ENCODE measurements at places on chromosomes 1 and 21.
A peak's percentile ranks its signal among the peaks of the same experiment; 100 is the strongest.

- no peak for DNase-seq
Observed at GRCh38 chr1:66944330-66945274, 19.8 kb downstream of the MIER1 start.

- DNase-seq = peak; percentile 78
Observed at GRCh38 chr1:156291226-156292061, 4.0 kb downstream of the GLMP start.

GRCh38 chr21:41612674-41613532 is 104.9 kb upstream of the TMPRSS2 start:
- DNase-seq = peak; percentile 72

DNA sequence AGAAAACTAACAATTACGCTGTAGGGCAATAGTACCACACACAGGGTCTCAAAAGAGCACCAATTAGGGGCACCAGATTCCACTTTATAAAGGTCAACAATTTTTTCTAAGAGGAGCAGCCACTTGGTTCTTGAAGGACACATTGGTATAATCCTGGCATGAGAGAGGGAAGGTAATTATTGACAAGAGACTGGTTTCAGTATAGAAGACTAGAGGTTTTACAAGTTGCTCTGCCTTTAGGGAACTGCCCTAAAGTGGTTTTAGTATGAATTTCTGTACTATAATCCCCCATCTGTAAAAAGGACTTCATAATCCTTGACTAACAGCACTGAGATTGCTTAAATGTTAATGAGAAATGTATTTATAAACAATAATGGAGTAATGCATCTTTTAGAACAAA is 648.5 kb upstream of the PTBP2 start:
- DNase-seq = no peak

- no peak for DNase-seq
Observed at GRCh38 chr1:119885903-119886783, 10.2 kb downstream of the ADAM30 start.

- DNase-seq = no peak
Observed at GRCh38 chr21:37045149-37045548, 27.7 kb downstream of the PIGP start.

Measured in anterior cingulate cortex (tissue), 58 donors.